SK-N-DZ (cell line): ENCODE measurements at places on chromosomes 1 and 21.

GRCh38 chr1:113146242-113147072, 73.5 kb downstream of the LRIG2 start:
- peak; percentile 98 for DNase-seq

- no peak for DNase-seq
These were observed 148.0 kb upstream of the C1orf174 start for GRCh38 chr1:4048076-4048475.

- DNase-seq, result no peak
These were observed 1.9 kb downstream of the IGSF8 start for GRCh38 chr1:160096274-160097116.

- peak; percentile 52 for DNase-seq
These were observed 20.1 kb downstream of the ECE1 start for GRCh38 chr1:21270086-21270689.

DNA sequence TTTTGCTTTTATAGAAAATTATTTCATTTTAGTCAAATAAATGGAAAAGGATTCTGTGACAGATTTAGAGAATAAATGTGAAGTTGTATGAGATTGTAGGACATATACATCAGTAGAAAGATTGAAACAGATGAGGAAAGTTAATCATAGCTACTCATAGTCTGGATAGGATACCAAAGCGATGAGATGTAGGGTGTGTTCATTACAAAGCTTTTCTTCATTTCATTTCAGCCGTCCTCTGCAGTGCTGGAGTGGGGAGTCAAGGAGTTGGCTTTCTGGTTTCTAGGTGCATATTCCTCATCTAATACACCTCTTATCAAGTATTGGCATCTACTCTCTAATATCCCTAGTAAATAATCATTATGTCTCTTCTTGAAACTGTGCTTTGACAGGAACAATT, 149.5 kb upstream of the NEGR1 start:
- DNase-seq, result no peak

DNA sequence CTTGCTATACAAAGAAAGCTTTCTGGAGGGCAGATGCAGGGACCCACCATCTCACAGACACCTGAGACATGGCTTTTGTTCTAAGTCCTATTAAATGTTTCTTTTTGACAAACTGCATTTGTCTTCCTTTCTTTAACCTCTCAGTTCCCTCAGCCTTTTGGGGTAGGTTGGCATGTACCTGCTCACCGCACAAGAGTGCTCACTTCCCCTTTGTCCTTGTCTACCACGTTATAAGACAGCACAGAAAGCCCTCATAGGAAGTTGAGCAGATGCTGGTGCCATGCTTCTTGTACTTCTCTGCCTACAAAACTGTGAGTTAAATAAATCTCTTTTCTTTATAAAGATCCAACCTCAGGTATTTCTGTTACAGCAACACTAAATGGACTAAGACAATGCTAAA, 31.9 kb upstream of the RGS21 start:
- no peak for DNase-seq

- no peak for DNase-seq
These were observed 44.0 kb downstream of the LYST start for GRCh38 chr1:235822685-235823084.

DNA sequence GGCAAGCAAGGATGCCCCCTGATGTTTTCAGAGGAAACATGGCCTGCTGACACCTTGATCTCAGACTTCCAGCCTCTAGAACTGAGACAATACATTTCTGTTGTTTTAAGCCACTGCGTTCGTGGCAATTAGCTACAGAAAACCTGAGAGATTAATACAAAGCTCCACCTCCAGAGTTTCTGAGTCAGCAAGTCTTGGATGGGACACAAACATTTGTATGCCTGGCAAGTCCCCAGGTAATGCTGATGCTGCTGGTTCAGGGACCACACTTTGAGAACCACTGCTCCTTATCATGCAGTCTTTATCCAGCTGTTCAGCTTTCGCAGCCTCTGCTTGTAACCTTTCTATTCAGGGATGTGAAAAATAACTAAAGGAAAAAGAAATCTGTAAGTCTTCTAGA, 565.7 kb upstream of the PLXNA2 start:
- DNase-seq, result no peak

GRCh38 chr1:231020816-231021215, 19.2 kb downstream of the FAM89A start:
- DNase-seq, result no peak

GRCh38 chr1:245074232-245074747, 80.5 kb upstream of the KIF26B start:
- no peak for DNase-seq

- no peak for DNase-seq
These were observed 69.2 kb downstream of the SH3GLB1 start for GRCh38 chr1:86773341-86774288.

- DNase-seq, result no peak
These were observed 77.8 kb downstream of the TM2D1 start for GRCh38 chr1:61647142-61647541.

- no peak for DNase-seq
These were observed 16.7 kb downstream of the CASP9 start for GRCh38 chr1:15507278-15507677.

DNA sequence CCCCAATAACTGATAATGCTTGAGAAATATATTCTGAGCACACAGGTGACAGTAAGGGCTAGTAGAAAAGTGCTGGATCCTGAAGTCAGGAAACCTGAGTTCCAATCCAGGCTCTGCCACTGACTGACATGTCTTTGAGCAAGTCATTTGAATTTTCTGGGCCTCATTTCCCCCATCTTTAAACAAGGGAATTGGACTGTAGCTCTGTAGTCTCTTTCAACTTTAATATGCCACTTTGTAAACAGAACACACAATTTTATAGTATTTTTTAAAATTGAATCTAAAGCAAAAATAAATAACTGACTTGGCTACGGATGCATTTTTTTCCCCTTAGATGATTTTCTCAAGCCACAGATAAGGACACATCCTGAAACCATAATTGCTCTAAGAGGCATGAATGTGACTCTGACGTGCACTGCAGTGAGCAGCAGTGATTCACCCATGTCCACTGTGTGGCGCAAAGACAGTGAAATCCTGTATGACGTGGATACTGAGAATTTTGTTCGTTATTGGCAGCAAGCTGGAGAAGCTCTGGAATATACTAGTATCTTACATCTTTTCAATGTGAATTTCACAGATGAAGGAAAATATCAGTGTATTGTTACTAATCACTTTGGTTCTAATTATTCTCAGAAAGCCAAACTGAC, 37.0 kb downstream of the LRIG2 start:
- DNase-seq, result peak; percentile 21
